ENCODE measurements at places on chromosomes 2 and 18.

DNA sequence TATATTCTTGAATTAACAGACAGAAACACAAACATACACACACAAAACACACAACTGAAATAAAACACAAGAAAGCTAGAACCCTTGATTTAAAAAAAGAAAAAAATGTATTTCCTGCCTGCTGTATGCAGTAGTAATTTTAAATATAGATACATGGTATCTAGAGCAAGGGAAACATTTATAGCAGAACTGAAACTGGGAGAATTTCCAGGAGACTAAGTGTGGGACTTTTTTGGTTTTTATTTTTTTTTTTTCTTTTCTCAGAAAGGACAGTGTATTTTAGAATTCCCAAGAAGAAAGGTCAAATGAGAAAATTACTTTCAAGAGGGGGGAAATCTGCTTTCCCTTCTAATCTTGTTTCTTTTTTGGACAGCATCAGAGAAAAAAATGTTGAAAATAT lies 558.9 kb upstream of the PKDCC start:
- DNase-seq, result no peak

DNA sequence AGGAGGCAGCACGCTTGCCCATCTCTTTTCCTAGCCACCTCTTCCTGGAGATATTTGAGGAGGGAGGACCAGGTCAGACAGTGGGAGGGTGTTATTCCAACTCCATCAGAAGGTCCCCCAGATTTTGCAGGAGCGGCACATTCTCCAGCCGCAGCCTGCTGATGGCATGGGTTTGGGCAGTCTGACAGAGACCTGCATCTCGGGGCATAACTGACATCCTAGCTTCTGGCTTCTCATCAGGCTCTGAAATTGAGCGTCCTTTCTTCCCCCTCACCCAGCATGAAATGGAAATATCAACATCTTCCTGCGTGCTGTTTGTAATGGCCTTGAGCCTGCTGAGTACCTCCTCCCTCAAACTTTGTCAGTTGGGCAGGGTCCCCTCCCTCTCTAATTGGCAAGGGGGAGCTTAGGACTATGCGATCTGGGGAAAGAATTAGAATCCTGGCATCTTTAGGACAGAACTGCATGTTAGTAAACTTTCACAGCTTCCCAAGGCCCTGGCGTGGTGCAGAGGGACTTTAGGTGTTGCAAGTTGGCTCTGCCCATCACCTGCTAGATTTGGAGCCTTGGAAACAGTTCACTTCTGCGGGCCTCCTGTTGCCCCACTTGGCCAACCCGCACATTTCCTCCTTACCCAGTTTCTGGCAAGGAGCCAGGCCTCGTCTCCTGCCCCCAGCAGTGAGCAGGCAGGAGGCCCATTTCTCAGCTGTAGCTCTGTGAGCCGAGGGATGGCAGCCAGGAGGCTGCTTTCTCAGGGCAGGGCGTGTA lies 2.2 kb downstream of the ITM2C start:
- no peak for DNase-seq

- DNase-seq, result no peak
Observed at GRCh38 chr18:59063912-59064311, 75.8 kb upstream of the SEC11C start.

DNA sequence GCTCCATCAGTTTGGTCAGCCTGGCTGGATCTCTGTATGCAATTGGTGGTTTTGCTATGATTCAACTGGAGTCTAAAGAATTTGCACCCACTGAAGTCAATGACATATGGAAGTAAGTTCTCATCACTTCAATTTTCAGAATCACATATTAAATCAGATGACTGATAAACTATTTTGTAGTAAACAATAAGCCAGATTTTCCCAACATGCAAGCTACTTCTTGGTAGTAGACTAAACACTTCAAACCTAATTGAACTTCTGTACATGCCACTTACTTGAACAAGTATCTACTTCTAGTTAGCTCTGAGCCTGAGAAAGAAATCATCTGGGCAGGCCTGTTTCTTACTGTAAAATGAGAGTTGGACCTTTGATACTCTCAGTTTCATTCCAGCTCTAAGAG lies 11.4 kb downstream of the KLHL41 start:
- no peak for DNase-seq

DNA sequence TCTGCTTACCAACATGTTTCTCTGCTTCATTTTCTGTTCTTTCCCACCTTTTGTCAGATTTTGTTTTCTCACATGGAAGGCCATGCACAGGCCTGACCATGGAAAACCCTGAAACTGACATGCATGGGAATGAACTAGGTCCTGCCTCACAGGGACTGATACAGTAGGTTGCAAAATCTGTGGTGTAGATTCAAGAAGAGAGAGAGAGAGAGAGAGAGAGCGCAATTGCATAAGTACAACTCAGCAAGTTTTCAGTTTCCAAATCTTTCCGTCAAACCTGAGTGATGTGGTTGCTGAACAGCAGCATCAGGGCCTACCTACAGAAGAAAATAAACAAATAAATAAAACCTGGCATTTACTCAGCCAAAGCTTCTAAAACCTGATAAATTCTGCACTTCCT lies 87.5 kb upstream of the RNF152 start:
- DNase-seq, result no peak

DNA sequence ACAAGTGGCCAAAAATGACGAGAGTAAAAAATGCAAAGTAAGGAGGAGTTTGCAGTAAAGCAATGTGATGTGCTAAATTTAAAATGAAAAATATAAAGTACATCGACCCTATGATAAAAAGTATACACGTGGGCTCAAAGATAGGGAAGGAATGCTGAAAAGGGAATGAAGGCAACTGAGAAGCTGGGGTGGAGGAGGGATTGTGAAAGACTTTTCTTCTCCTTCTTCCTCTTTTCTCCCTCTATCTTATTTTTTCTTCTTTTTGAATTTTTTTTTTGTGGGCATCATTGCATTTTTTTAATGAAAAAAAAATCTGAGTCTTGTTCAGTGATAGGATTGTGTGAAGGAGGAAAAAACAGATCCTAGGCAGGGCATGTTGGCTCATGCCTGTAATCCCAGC lies 57.6 kb upstream of the STK17B start:
- DNase-seq, result no peak

- DNase-seq, result no peak
Observed at GRCh38 chr2:164826293-164827243, 15.1 kb downstream of the COBLL1 start.

All from NCI-H2081 treated with DMSO at 0.1 percent for 48 hours (cell line).